ENCODE measurements at places on chromosomes 6 and 20.

DNA sequence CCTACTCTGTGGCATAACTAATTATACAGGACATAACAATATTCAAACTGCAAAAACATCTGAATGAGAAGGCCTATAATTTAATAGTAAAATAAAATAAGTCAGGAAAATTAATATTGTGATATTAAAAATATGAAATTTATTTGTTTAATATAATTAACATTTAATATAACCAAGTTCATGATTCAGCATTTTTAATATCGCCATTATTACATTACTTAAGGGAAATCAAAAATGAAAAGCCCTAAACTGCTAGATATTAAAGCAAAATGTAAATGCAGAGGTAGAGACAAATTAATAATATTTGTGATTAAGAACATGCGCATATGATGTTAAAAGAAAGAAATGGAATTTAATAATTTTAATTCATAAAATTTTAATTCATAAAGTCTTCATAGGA is 683.4 kb upstream of the EYS start:
- no peak for DNase-seq

- DNase-seq, result peak; percentile 68
These were observed 657 bp downstream of the RALY start for GRCh38 chr20:33994222-33994913.

DNA sequence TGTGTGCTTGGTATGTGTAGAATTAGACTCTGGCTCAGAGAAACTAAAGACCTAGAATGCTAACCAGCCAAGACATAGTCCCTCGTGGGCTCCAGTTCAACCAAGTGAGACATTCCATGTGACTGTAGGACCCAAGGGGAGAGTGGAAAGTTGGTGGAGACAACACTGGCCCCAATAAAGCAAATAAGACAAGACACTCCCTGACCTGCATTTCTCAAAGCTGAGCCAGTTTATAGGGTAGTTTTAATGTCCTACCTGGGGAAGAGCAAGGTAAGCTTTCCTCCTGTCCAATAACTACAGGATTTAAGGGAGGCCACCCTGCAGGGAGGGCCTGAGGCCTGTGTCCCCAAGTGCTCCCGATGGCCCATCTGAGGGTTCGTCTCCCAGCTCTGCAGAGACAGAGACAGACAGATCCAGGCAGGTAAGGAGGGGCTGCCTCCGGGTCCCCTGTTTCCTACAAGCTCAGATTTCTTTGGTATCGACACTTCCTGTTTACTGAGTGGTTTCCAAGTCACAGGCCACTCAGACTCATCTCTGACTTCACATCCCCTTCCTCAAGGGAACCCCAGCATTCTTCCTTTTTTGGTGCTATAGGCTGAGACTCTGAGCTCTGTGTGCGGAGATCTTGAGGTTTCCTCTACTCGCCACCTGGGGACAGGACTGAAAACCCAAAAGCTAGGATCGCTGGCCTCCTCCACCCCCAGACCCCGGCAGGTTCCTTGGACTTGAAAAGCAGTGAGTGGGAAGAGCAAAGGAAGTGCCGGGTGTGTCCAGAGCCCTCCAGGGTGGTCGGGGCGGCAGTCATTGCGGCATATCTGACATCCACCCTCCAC is 92.4 kb downstream of the PRND start:
- DNase-seq, result peak; percentile 91

DNA sequence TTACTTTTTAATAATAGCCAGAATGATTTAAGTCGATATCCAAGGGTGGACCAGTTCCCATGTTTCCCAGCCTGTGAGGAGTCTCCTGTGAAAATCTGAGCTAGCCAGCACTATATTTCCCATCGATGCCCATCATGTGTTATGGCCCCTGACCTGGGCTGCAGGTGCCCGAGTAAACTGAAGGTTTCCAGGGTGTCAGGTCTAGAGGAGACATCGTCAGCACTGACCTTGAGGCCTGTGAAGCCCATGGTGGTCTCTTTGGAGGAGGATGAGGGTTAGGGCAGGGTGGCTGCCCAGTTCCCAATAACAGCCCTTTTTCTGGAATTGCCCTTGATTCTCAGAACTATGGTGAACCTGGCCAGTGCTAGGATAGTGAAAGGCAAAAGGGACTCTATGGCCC is 63.0 kb upstream of the TOP1 start:
- no peak for DNase-seq

- DNase-seq, result peak; percentile 65
These were observed 13.3 kb upstream of the RBPJL start for GRCh38 chr20:45293041-45294002.

- no peak for DNase-seq
These were observed 85.8 kb downstream of the GFRA4 start for GRCh38 chr20:3577366-3577765.

DNA sequence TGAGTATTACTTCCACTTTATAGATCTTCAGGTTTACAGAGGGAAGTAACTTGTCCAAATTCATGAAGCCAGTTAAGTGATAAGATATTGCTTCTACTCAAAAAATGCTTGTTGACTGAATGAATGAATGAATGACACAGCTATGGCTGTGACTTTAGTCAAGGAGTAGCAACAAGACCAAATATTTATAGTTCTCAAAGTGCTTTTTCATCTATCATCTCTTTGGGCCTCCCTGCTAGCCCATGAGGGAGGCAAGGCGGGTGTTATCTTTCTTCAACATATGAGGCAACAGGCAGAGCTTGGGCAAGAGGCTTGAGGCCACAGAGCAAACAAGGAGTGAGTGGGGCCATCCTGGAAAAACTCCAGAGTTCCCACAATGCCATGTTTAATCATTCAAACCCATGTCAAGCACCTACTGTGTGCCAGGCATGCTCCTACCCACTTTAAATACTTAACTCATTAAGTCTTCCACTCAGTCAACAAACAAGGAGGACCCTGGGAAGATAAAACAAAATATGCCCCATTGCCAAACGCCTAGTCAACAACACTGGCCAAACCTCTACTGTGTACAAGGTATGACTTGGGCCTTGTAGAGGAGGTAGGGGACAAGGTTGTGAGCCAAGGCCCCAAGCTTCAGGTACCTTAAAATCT is 15.9 kb downstream of the BCL2L1 start:
- peak; percentile 48 for DNase-seq

GRCh38 chr6:42783177-42783875 is 1.5 kb downstream of the BICRAL start:
- peak; percentile 14 for DNase-seq

- DNase-seq, result peak; percentile 29
These were observed 44.1 kb upstream of the ERVFRD-1 start for GRCh38 chr6:11155589-11155988.

GRCh38 chr6:168216117-168216516 is 103.5 kb downstream of the DACT2 start:
- no peak for DNase-seq

- DNase-seq, result no peak
These were observed 2.0 kb downstream of the ANKRD6 start for GRCh38 chr6:89434954-89435353.

GRCh38 chr20:3980260-3981131 is 34.9 kb downstream of the RNF24 start:
- DNase-seq, result peak; percentile 41

DNA sequence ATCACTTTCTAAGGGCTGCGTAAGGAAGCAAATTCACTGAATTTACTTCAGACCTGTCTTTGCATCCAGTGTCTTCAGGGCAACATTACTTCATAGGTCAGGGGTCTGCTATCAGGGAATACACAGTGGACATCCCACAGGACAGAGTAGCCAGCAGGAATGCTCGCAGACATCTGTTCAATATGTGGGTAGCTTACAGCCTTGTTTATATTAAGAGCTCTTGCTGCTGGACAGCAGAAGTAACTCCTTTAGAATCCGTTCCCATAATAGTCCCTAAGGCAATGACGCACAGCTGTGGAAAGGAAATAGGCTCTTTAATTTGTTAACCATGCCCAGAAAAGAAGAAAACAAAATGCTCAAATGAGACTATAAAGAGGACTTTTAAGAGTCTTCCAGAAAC is 198.7 kb downstream of the MOXD1 start:
- no peak for DNase-seq

- DNase-seq, result peak; percentile 72
These were observed 87.3 kb downstream of the DTNBP1 start for GRCh38 chr6:15575357-15576033.

- no peak for DNase-seq
These were observed 30.9 kb upstream of the DSN1 start for GRCh38 chr20:36804425-36804824.

- DNase-seq, result peak; percentile 62
These were observed 339.0 kb upstream of the CITED2 start for GRCh38 chr6:139713424-139713823.

DNA sequence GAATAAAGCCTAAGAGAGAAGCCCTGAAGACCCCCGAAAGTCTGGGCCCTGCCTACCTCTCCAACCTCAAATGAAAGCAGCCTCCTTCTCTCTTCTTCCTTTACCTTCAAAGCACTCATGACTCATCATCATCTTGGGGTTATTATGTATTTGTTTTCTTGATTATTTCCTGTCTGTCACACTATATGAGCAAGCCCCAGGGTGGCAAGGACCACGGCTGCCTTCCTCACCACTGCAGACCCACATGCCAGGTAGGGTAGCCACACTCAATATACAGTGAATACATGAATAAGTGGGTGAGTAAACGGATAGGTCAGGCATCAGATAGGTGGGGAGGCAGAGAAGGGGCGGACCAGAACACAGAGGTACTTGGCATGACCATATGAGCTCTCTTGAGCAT is 8.8 kb downstream of the WFDC3 start:
- DNase-seq, result no peak

DNA sequence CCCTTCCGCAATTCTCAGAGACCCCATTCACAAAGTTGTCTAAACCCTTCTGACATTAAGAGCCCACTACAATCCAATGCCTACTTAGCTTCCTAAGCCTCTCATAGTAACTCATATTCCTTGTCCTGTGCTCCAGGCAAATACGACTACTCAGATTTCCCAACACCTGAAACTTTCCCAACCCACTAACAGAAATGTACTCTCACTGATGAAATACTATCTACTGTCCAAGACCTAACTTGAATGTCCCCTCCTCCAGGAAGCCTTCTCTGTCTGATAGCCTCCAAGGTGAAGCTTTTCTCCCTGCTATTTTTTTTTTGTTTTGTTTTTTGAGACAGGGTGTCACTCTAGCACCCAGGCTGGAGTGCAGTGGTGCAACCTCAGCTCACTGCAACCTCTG is 30.4 kb downstream of the GPLD1 start:
- no peak for DNase-seq

- DNase-seq, result no peak
These were observed 19.0 kb upstream of the DOK5 start for GRCh38 chr20:54456423-54456822.

DNA sequence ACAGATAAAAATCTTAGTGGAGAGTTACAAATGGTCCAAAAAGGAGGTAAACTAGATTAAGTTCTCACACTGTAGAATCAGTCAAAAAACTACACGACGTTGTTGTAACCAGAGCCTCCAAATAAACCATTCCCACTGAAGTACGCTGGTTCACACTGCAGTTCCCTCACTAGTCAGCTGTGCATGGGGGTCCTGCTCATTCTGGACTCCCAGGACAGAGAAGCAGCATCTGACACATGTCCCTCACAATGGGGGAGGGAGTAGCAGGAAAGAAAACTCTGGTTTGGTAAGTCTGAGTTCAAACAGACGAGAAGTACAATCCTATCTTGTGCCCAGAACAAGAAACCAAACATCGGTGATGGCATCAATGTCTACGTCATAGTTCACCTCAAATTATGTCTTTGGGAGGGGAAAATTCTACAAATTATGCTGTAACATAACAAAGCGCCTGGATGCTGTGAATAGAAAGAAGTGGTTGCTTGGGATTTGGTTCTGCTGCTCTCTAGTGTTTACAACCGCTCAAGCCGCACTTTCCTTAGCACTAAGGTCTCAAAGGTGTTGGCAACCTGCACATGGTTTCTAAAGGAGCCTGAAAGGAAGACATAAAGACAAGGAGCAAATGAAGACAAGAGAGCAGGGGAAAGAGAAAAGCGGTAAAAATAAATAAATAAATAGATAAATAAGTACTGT is 208.0 kb downstream of the GMDS start:
- DNase-seq, result no peak

DNA sequence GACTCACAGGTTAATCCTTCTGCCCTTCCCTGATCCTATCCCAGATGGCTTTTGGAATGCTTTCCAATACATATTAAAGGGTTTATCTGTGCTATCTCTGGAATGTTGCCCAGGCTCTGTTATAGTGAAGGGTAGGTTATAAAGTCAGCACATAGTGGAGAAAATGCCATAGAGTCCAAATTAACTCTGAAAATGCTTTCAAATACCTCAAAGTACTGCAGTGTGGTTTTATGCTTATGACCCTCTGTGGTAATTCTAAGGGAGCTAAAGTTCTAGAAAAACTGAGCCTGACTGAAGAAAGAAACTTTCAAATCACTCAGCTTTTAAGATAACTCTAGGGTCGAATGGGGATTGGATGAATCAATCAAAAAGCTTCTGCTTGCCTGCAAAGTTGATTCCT is 159.8 kb downstream of the PLCB1 start:
- DNase-seq, result no peak

- DNase-seq, result no peak
These were observed 36.4 kb downstream of the DLGAP4 start for GRCh38 chr20:36342331-36343120.

DNA sequence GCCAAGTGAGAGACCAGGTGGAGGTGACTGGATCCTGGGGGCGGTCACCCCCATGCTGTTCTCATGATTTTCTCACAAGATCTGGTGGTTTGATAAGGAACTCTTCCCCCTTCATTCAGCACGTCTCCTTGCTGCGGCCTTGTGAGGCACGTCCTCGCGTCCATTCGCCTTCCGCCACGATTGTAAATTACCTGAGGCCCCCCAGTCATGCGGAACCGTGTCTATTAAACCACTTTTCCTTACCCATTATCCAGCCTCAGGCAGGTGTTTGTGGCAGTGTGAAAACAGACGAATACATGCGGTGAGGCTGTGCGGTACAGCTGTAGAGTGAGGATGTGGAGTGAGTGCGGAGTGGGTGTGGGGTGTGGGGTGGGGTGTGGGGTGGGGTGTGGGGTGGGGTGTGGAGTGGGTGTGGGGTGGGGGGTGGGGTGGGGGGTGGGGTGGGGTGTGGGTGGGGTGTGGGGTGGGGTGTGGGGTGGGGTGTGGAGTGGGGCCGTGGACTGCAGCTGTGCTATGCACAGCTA is 12.1 kb upstream of the NTSR1 start:
- no peak for DNase-seq

GRCh38 chr6:5357486-5357885 is 96.2 kb downstream of the FARS2 start:
- no peak for DNase-seq

GRCh38 chr6:106972500-106972899 is 2.0 kb downstream of the CD24 start:
- DNase-seq, result no peak

GRCh38 chr6:53154794-53155193 is 6.2 kb upstream of the GCM1 start:
- no peak for DNase-seq

DNA sequence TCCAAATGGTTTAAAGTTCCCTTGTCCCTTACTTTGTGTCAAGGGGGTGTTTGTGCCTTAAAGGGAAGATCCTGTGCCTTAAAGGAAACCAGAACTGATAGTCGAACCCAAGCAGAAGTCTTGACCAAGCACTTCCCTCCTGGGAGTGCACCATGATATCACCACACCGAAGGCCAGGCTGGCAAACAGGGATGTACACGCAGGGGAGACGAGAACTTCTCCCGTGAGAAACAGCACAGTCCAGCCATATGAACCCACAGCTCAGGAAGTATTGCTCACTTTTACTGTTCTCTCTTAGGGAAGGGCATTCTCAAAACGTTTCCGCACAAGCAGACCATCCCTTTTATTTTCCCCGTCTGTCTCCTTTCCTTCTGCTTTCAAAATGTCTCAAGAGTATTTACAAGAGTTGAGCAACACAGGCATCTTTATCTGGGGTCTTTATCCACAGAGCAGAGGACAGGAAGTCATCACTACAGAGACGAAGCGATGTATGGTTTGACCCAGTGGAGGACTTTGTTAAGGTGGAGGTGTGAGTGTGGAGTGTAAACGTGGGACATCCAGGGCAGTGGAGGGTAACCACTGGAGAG is 12.8 kb upstream of the SERPINB1 start:
- peak; percentile 88 for DNase-seq
